ENCODE measurements at places on chromosomes 3 and 15.

GRCh38 chr3:134753999-134754742 lies 40.9 kb upstream of the EPHB1 start:
- no peak for DNase-seq

DNA sequence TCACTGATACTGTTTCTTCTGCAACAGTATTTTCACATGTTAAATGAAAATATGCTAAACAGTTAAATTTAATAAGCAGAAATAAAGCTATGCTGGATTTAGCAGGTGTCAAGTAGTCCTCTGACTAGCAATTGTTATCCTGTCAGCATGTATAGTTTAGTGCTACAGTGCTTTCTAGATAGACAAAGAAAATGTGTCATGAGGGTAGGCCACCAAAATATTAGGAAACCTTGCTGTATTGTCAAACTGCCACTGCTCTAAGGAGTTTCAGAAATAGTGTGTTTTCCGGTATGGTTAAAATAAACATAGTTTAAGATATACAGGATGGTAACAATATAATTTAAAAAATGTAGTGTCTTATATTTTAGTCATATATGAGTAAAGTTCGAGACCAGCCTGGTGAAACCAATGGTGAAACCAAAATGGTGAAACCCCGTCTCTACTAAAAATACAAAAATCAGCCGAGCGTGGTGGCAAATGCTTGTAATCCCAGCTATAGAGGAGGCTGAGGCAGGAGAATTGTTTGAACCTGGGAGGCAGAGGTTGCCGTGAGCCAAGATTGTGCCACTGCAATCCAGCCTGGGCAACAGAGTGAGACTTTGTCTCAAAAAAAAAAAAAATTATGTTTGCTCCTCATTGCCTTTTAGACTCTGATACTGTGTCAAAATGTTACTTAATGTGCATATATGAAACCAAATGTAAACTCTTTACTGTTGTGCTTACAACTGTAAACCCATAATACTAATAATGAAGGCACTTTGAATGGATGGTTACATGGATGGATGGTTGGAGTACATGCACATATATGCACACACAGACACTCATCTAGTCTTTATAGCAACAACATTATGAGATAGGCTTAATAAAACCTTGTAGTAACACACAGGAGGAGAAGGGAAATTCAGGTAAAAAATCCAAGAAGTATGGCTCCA lies 204.8 kb downstream of the RSRC1 start:
- DNase-seq = no peak

DNA sequence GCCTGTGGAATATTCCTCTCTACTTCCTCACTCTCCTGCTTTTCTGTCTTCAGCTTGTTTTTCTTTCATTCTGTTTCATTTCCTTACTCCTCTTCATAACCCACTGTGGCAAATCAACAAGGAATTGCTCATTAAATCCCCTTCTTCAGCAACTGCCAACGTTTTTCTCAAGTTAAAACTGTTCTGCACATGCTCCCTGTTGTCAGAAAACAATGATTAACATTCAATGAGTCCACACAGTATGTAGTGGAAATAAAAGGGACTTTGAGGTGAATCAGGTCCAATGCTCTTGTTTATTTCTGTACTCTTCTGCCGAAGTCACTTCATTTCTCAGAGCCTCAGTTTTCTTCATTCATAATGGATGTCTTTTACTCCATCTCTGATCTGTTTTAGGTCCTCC lies 11.9 kb upstream of the ROBO2 start:
- DNase-seq = no peak

DNA sequence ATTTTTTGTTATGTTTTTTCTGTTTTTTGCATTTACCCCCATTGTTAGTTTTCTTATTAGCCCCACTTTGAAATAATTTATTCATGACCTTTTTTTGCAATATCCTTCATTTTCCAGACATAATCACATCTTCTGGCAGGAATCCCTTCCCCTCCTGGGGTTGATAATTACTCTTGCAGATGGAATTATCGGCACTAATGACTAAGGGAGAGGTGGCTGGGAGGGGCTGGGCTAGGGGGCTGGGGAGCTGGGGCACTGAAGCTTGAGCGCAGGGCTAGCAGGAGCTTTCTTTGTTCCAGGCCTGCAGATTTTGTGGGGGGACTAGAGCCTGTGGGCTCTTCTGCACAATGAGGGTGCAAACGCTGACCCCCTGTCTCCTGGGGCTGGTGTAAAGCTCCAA lies 77.8 kb downstream of the RAB11A start:
- no peak for DNase-seq

DNA sequence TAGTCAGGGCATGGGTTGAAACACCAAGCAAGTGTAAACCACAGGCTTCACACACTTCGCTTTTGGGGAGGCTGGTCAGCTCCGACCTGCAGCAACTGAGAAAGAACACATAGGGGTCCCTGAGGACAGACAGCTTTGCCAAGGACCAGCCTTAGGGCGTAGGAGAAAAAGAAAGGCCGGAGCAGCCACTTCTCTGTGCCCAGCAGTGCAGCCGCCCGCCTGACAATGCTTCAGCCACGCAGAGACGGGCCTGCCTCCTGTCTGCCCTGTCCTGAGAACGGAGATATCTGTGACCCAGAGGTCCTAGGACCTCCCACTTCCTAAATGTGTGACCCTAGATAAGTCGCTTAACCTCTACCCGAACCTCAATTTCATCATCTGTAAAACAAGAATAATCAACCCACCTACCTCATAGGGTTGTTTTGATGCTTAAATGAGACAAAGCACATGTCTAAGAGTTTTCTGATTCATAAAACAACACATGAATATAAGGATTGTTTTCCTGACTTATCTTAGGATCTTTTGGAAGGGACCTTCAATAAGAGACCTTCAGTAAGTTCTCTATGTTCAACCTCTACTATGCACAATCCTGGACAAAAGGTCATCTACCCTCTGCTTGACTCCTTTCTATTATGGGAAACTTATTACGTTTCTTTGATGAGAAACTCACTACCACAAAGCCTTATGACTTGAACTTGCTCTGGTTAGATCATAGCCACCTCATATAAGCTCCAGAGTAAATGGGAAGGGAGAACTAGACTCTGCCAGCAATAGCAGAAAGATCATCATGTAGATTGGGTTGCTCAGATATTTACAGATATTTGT lies 32.9 kb upstream of the RFTN1 start:
- DNase-seq = no peak

GRCh38 chr3:13085081-13085845 lies 12.0 kb upstream of the IQSEC1 start:
- DNase-seq = no peak

DNA sequence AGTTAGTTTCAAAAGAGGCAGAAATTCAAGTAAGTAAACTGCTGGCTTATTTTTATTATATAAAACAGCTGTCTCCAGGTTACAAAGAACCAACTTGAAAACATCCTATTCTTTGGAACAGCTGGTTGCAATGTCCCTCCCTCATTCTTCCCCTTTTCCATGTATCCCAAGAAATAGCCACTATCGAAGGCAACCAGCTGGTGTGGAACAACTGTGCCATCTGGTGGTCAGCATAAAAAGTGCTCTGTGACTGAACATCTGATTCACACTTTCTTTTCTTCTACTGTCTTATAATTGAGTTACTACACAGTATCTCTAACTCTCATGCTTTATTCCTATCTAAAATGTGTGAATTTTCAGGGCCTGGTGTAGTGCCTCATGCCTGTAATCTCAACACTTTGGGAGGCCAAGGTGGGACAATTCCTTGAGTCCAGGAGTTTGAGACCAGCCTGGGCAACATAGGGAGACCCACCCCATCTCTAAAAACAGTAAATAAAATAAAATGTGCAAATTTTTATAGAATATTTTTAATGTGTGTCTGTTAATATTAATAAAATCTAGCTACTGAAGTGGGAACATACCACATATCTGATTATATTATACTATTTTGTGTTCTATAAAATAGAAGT lies 9.6 kb downstream of the OSBPL11 start:
- peak; percentile 63 for DNase-seq

GRCh38 chr3:33914731-33915379 lies 116.4 kb downstream of the PDCD6IP start:
- DNase-seq = no peak

DNA sequence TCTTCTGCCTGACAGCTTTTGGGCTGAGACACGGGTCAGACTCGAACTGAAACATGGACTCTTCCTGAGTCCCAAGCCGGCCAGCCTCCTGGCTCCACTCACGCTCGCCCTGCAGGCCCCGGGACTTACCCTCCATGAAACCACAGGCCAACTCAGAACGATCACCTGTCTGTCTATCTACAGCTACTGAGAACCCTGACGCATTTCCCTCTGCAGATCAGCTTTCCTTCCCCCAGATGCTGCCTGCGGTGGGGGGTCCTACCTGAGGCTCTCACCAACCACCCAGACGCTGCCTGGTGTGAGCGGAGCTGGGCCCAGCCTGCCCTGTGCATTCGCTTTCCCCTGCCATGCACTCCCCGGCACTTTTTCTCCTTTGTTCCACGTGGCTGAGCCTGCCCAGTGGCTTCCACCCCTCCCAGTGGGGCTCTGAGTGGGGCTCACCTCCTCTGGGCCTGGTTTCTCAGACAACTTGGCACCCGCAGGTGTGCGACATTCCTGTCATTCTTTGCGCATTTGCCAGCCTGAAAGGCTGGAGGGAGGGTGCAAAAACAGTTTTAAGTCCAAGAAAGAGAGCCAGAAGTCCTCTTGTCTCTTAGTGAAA lies 60.2 kb downstream of the PLXNA1 start:
- DNase-seq = no peak

Measured in colonic mucosa (tissue), 4 donors.